ENCODE measurements at places on chromosomes 11 and 22.

DNA sequence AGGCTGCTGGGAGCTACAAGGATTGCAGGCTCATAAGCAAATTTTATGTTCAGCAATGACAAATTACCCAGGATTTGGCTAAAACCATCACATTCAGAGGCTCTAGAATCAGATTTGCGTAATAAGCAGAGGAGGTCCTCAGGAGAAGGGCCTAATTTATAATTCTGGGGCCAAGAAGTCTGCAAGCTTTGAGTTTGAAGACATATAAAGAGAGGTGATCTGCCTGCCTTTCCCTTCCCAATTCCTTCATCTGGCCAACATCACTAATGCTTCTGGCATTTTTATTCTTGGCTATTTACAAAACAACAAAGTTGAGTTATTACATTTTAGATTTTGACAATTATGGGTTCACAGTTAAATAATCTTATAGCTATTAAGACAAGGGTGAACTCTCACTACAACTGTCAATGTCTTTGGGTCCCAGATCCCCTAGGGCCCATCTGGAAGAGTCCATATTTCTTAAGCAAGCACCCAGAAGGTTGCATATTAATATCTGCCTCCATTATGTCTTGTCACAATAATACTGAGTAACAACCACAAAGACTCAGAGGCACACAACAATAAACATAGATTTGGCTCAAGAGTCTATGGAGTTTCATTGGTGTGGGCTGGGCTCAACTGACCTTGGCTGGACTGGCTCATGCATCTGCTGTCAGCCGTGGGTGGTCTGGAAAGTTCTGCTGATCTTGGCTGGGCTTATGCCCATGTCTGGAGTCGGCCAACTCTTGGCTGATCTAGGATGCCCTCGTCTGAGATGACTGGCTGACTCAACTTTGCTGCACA lies 67.2 kb upstream of the CD82 start:
- no peak for DNase-seq

- no peak for DNase-seq
Observed at GRCh38 chr11:27618281-27618915, 81.9 kb downstream of the BDNF start.

- DNase-seq = no peak
Observed at GRCh38 chr11:80838153-80838552, 1397.3 kb upstream of the TENM4 start.

DNA sequence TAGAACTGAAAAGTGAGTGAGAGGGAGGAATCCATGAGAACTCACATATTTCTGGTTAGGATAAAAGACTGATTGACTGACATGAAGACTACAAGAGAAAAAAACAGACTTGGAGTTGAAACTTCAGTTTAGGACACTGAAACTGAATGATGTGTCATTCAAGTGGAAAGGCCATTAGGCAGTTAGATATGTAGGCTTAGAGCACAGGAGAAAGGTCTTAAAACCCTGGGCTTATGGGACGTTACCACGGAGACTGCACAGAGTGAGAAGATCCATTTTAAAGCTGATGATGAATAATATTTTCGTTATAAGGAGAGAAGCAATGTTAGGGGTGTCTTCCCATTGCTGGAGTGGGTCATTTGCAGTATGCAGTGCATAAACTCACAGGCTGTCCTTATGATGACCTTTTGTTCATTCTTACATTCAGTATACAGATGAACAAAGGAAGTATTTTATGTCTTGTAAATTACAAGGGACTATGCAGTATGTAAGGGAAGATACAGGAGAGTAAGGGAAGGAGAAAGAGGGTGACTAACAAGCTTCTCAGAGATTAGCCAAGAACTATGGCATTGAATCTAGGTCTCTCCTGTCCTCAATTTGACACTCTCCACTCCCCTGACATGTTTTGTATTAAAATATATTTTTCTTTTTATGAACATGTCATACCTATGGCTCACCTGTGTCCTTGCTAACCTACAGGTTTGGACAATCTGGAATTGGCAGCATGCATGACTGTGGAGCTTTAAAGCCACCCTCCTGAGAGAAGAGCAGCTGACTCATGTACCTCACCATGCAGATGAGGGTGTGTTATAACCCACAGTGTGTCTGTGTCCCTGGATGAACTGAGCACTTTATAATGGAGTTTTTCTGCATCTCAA lies 63.7 kb downstream of the MAML2 start:
- no peak for DNase-seq

- no peak for DNase-seq
Observed at GRCh38 chr11:128179039-128179438, 408.3 kb downstream of the ETS1 start.

- DNase-seq = no peak
Observed at GRCh38 chr11:94511932-94512781, at the start of gene C11orf97. Gene C11orf97 (plus strand): TSS chr11:94512461. CDS start chr11:94512529, 68 bp downstream.

All from cortex of kidney (tissue), 1 donor.